ENCODE measurements at places on chromosomes 2 and 18. TPM values are rescaled to one million over a fixed set of nuclear protein-coding genes. Genes with fewer than 3 reads are reported as not detected.

TGFA gene
- 3.8 TPM for total RNA-seq

ABCA12 gene
- not detected for total RNA-seq

HJURP gene
- total RNA-seq, result 0.35 TPM

RSAD2 gene
- 4.1 TPM for total RNA-seq

POU3F3 gene
- total RNA-seq, result not detected

GULP1 gene
- total RNA-seq, result not detected

GRCh38 chr2:226637383-226637782 lies 162.2 kb downstream of the IRS1 start:
- DNase-seq, result no peak

DNA sequence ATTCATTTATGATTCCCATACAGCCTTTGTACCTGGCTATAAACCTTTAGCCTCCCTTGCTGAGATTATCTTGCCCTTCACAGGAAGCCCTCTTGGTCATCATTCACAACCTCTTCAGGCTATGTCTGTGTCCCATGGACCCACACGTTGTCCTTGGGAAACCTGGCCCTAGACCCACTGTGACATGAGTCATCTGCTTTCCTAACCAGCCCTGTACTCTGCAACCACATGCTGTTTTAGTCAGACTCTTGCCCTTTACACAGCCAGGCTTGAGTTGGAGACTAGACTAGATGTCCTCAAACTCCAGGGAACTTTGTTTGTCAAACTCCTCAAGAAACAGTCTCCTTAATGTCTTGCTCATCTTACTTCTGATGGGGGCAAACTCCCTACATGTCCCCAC lies 229.3 kb upstream of the ZSWIM2 start:
- no peak for DNase-seq

- DNase-seq, result no peak
These were observed 14.6 kb upstream of the LAPTM4A start for GRCh38 chr2:20065885-20066602.

DNA sequence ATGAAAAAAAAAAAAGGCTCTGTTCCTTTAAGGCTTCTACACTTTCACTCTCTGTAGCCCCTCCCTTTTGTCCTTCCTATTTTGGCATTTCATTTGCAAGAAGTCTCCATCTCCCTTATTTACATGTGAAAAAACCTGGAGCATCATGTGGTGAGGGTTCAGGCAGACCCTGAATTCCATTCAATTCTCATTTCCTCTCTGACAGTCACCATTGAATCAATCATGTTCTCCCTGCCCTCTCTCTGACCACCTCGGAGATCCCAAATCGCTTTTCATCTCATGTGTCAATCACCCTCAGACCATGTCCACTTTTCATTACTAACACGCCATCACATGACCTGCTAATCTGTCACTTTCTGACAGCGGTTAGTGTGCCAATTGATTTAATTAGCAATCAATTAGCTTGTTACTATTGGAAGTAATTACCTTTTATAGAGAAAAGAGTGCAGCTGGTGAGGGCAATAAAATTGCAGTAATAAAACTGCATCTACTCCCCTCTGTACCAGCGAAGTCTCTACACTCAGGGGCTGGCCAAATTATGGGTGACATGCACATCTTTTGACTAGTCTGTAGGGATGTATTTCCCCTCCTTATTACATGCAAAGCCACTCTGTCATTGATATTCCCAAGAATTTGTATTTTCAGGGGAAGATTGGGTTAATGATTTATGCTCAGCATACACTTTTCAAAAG lies 317.4 kb downstream of the EN1 start:
- no peak for DNase-seq

DNA sequence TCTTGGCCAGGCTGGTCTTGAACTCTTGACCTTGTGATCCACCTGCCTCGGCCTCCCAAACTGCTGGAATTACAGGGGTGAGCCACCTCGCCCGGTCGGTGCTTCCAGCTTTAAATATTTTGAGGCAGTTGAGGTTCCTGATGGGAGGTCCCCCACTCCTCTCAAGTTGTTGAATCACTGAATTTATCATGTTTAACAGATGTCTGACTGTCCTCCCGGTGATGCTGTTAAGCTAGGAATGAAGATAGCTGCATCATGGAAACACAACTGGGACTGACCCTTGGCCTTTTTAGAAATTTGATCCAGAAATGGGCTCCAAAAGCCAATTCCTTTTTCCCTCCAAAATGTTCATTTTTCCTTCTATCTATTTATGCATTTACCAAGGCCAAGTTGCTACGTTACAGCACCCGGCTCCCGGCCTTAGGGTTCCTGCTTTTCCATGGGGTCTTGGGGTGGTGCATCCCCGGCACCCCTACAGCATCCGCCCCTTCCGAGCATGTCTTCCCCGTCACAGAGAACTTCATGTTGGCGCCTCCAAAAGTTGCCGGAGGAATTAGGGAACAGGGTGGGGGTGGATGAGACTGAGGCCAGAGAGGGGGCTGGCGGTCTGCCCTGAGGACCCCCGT lies 43.9 kb downstream of the PAX8 start:
- DNase-seq, result no peak

- DNase-seq, result no peak
These were observed 13.8 kb downstream of the FANCL start for GRCh38 chr2:58227171-58227917.

GRCh38 chr2:11990576-11990975 lies 244.1 kb downstream of the LPIN1 start:
- no peak for DNase-seq

DNA sequence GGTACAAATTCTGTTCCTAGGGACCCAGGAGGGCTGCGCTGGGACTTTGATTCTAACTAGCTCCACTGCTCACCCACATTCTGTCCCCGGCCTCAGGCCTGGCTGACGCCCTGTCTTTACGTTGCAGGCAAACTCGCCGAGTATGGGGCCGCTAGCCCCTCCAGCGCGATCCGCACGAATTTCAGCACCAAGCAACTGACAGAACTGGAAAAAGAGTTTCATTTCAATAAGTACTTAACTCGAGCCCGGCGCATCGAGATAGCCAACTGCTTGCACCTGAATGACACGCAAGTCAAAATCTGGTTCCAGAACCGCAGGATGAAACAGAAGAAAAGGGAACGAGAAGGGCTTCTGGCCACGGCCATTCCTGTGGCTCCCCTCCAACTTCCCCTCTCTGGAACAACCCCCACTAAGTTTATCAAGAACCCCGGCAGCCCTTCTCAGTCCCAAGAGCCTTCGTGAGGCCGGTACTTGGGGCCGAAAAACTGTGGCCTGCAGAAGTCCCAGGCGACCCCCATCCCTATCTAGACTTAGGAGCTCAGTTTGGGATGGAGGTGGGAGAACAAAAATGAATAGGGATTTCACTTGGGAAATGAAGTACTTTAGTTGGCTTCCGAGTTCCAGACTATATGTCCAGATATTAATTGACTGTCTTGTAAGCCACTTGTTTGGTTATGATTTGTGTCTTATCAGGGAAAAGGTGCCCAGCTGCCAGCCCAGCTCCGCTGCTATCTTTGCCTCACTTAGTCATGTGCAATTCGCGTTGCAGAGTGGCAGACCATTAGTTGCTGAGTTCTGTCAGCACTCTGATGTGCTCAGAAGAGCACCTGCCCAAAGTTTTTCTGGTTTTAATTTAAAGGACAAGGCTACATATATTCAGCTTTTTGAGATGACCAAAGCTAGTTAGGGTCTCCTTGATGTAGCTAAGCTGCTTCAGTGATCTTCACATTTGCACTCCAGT lies 1.5 kb downstream of the HOXD1 start:
- no peak for DNase-seq

DNA sequence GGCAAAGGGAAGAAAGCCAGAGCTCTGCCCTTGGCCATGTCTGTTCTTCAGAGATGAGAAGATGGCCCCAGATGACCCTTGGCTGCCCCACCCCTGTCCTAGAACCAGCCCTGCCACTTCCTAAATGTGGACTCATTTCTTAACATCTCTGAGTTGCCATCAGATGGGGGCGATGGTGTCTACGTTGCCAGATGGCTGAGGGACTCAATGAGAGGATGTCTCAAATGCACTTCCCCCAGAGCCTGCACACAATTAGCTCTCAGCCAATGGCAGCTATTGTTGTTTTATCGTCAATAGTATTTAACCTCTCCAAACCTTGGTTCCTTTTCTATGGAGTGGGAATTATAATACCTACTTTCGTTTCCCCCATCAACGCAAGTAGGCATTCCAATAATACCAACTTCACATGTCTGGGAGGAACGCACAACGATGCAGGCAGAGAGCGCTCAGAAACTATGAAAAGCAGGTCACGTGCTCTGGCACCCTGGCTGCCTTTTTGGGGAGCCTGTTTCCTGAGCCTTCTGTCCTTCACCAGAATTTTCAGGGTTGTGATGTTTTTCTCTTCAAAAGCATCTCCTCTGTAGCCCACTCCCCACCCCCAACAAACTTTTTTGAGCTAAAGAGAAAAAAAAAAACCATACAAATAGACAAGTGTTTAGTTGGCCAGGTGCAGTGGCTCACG lies 100.3 kb downstream of the MCFD2 start:
- no peak for DNase-seq

DNA sequence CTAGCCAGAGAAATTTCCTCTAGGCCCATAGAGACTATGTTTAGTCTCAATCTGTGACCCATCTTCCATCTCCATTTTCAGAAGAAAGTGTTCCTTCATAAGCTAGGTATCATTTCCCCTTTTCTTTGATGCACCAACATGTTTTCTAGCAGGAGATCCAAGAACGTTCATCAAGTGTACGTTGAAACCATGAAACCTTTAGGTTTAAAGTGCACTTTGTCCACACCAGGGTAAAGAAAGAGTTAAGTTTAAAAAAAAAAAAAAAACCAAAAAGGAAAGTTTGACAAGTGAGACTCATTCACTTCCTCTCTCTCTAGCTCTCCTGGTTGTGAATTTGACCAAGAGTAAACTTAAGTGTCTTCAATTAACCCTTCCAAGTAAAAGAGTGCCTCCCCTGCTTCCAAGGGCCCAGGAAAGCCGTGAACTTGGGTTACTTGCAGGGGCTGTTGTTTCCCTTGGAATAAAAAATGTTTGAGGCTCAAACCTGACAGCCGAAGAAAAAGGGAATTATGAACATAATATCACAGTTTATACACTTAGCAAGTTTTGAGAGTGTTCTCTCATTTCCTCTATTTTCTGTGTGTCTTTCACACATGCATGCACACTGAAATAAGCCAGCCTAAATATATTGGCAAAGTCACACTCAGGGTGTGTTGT lies 56.7 kb downstream of the LBH start:
- no peak for DNase-seq

DNA sequence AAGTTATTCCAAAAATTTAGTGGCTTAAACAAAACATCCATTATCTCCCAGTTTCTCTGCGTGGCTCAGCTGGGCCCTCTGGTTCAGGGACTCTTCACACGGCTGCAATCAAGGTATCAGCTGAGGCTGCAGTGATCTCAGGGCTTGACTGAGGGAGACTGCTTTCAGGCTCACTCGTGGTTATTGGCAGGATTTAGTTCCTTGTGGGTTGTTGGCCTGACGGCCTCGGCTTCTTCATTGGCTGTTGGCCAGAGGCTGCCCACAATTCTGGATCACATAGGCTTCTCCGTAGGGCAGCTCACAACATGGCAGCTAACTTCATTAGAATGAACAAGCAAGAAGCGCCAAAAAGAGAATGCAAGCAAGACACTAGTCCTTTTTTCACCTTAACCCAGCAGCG lies 90.1 kb downstream of the ABI2 start:
- DNase-seq, result no peak

DNA sequence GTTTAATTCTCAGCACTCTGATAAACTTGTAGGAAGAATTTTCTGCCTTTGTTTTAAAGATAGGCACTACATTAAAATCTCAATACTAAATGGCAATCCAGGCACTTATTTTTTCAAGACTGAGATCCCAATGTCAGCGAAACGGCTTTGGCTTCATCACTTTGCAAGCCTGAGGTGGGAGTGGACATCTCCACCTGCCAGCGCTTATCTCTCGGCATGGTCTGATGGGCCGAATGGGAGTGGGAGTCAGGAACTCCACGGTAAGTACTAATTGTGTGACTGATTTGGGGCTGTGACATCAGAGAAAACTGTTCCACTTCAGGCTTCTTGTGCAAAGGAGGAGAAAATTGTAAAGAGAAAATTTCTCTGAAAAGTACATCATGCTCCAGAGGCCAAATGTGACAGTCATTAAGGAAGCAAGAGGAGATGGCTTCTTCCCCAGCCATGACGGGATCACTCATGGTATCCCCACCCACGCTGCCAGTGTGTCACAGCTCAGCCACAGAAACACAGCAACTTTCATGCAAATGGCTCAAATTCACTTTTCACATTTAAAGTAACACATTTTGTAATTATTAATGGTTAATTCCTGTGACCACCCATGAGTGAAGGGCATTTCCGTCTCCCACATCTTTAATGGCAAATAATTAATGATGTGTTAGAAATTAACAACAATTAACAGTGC lies 385.5 kb upstream of the HNRNPA3 start:
- DNase-seq, result no peak

GRCh38 chr2:83823229-83823628 lies 635.9 kb downstream of the SUCLG1 start:
- no peak for DNase-seq

GRCh38 chr2:128754246-128754724 lies 435.6 kb upstream of the HS6ST1 start:
- no peak for DNase-seq

DNA sequence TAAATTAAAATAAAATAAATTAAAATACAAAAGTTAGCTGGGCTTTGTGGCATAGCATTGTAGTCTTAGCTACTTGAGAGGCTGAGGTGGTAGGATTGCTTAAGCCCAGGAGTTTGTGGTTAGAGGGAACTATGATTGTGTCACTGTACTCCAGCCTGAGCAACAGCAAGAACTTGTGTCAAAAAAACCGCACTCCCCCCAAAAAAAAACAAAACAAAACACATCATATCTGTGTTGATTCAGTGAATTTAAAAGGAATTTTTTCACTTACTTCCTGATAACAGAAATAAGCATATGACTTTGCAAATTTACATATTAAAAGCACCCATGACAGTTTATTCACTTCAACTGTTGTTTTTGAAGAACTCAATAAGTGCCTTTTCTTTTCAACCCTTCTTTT lies 68.1 kb upstream of the PELI1 start:
- no peak for DNase-seq

DNA sequence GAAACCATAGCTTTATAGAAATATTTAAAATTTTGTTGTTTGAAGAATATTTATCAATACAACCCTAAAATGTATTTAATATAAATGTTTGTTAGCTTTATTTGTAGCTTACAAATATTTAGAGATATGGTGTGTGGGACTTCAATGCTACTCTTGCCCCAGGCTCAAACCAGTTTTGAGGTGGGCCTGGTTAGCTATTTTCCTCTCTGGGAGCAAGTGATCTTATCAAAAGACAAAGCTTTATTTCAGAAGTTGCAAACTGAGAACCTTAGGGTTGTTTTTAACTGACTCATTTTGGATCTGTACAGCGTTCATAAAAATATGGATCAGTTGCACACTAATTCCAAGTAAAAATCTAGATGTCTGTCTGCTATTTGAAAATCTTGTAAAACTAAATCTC lies 563.6 kb upstream of the CDH2 start:
- no peak for DNase-seq

GRCh38 chr2:98389251-98389605 lies 43.0 kb downstream of the CNGA3 start:
- DNase-seq, result no peak

GRCh38 chr2:222410534-222410933 lies 13.8 kb upstream of the SGPP2 start:
- no peak for DNase-seq

GRCh38 chr18:22394428-22394827 lies 23.3 kb downstream of the CTAGE1 start:
- DNase-seq, result no peak

- DNase-seq, result no peak
These were observed 211.0 kb downstream of the CTNNA2 start for GRCh38 chr2:79723830-79724229.

GRCh38 chr18:12036201-12036751 lies 55.0 kb downstream of the IMPA2 start:
- DNase-seq, result no peak
